Stimulated activated memory B cell treated with anti-CD40 and anti-IgM and Interleukin-4, amounts not matched to agents 10 μg/mL and 1 μg/mL and 100 μg/mL, for 72 hours (primary cell): ENCODE measurements at places on chromosomes 6 and 20.

GRCh38 chr6:122740091-122740490, 39.4 kb upstream of the FABP7 start:
- no peak for ATAC-seq

- ATAC-seq = no peak
Measured at GRCh38 chr20:56978475-56978874, 288.0 kb downstream of the BMP7 start.

DNA sequence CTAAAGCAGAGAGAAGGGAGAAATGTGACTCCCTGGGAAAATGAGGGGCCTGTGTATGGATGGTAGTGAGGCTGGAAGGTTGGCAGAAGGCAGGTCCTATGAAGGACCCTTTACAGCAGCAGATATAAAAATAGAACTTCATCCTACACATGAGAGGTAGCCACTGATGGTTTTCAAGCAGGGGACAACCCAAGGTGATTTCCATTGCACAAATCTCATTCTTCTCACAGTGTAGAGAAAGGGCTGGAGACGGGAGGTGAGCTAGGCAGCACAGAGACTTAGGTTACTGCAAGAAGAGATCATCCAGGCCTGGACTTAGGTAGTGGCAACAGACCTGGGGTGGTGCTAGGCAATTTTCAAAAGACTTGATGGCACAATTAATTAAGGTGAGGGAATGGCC, 30.7 kb downstream of the TRAM2 start:
- peak; percentile 76 for ATAC-seq

GRCh38 chr6:11705069-11705468, 73.5 kb downstream of the ADTRP start:
- ATAC-seq = no peak

DNA sequence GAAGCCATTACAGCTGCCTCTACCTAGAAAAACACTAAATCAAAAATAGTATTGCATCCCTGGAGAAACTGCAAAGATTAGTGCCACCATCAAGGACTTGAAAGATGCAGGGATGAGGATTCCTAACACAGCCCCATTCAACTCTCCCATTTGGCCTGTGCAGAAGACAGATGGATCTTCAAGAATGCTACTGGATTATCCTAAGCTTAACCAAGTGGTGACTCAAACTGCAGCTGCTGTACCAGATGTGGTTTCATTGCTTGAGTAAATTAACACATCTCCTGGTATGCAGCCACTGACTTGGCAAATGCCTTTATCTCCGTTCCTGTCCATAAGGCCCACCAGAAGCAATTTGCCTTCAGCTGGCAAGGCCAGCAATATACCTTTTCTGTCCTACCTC, 117.4 kb downstream of the TBC1D32 start:
- no peak for ATAC-seq

DNA sequence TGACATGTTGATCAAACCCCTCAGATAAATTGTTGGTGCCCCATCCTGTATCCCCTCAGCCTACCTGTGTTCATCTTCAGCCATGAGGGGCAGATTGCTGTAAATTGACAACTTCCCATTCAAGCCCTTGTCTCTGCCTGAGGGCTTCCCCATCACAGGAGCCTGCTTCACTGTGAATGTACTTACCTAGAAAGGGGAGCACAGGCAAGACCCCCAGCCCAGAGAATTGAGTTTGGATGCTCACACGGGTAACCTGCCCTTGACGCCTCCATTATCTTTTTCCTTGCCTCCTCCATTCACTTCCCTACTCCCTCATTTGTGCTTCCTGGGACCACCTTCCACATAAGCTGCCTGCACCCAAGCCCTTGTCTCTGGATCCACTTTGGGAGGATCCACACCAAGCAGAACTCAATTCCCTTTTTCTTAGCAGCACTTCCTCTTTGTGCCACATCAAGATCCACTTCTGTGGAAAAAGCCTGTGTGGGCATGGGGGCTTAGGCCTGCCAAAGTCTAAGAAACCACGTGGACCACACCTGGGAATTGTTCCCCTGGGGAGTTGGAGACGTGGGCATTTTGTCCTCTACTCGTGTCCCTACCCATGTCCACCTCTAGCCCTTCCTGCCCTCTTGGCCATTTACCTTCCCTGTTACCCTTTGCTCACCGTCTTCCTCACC, 103.4 kb upstream of the FOXA2 start:
- no peak for ATAC-seq

DNA sequence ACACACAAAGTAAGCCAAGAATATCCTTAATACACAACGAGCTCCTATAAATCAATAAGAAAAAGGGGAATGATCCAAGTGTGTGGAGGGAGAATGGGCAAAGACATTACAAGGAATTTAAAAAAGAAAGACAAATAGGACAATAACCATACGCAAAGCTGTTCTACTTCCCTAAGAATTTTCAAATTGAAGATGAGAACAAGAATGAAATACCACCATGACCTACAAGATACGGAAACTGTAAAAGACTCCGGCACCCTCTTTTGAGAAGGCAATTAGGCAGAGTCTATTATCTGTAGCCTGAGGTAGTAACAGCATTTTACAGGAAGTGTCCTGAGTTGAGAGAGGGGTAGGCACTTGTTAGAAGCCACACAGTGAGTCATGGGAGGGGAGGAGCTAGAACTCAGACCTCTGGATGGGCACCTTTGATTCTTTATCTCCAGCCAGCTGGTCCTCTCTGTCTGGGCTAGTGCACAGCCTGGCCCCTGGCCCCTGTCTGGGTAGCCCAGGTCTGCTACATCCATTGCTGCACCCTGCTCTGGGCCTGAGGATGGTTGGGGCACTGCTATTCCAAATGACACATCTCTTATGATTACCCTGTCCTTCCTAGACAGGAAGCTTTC, 15.3 kb downstream of the RSPO4 start:
- no peak for ATAC-seq

DNA sequence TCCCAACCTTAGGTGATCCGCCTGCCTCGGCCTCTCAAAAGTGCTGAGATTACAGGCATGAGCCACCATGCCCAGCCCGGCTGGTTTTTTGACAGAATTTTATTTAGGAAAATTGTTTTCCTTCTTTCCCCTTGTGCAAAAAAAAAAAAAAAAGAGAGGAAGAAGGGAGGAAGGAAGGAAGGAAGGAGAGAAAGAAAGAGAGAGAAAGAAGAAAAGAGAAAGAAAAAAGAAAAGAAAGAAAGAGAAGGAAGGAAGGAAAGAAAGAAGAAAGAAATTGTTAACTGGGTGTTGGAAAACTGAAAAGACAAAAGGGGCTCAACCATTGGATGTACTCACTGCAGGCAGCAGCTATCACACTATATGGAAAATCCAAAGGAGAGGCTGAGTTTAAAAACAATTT, 1.4 kb upstream of the RNF8 start:
- no peak for ATAC-seq

GRCh38 chr20:30488941-30489613, 768.4 kb upstream of the DEFB115 start:
- no peak for ATAC-seq

- ATAC-seq = no peak
Measured at GRCh38 chr6:2993755-2994317, 5.9 kb upstream of the NQO2 start.

- no peak for ATAC-seq
Measured at GRCh38 chr6:113433335-113433991, 423.7 kb upstream of the MARCKS start.

GRCh38 chr6:105871542-105871941, 214.6 kb upstream of the PRDM1 start:
- no peak for ATAC-seq

DNA sequence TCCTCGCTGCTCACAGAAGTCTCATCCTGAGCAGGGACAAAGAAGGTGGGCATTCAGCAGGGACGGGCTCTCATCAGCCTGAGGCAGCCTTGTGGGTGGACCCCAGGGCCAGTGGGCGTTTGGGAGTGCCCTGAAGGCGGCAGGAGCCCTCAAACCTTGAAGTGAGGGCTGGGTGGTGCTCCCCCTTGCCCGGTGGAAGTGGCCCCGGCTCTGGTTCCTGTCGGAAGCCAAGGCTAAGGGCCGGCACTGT, 110.5 kb downstream of the NOL4L start:
- no peak for ATAC-seq

DNA sequence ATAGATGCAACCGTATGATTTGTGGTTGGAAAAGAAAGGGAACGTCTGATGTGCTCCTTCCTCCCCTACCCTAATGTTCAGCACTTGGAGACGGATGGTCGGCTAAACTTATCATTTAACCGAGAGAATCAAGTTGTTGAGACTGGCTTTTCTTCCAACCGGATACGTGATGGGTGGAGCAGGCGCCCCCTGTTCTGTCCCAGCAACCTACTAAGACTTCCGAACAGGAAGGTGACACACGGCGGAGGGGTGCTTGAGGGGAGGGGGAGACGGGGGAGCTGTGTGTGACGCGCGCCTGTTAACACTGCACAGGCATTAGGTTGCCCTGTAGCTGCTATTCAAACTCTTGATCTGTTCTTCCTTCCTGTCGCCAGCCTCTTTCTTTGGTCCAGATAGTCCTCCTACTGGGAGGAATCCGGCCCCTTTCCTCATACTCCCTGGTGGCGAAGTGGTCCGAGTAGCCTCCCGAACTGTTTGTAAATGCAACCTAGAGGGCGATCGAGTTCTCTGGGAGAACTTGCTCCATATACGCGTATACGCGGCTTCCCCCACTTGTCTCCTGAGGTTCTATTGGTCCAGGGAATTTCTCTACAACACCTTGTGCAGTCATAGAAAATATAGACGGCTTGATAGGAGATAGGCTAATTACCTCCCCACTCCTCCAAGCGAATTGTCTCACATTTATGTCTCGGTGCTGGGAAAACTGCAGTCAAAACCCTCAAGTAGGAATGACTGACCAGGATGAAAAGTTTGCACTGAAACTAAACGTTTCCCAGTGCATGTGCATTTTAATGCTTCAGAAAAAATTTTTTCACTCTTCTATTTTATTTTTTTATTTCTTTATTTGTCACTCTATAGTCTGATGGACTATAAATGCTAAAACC, 126.0 kb upstream of the SLC2A12 start:
- no peak for ATAC-seq

DNA sequence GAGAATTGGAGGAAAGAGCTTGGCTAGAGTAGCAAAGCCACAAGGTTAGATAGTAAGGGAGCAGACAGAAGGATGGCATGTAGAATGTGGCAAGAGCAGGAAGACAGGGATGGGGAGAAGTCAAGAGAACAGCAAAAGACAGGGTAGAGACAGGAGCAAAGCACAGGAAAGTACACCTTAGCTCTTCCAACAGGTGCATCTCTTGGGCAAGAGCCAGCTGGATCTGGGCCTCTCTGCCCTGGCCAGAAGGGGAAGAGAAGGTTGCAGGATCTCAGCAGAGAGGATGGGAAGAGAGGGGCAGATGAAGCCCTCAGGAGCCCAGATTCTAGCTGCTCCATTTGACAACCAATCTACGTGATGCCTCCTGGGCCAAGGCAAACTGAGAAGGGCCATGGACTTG, 16.7 kb downstream of the SCUBE3 start:
- ATAC-seq = no peak

- no peak for ATAC-seq
Measured at GRCh38 chr6:10550764-10551163, 29.6 kb downstream of the GCNT2 start.

GRCh38 chr6:33851959-33852358, 48.2 kb upstream of the MLN start:
- ATAC-seq = no peak

- ATAC-seq = peak; percentile 81
Measured at GRCh38 chr20:45798935-45799642, 7.3 kb downstream of the DNTTIP1 start.

GRCh38 chr20:52812231-52812847, 159.8 kb upstream of the TSHZ2 start:
- ATAC-seq = peak; percentile 43

GRCh38 chr6:53426667-53427270, 78.0 kb upstream of the ELOVL5 start:
- ATAC-seq = peak; percentile 76

GRCh38 chr6:36350681-36351571, 14.2 kb upstream of the BNIP5 start:
- no peak for ATAC-seq

GRCh38 chr6:146295695-146296094, 247.9 kb upstream of the RAB32 start:
- no peak for ATAC-seq

GRCh38 chr6:110471726-110472365, 4.6 kb downstream of the SLC22A16 start:
- ATAC-seq = no peak

DNA sequence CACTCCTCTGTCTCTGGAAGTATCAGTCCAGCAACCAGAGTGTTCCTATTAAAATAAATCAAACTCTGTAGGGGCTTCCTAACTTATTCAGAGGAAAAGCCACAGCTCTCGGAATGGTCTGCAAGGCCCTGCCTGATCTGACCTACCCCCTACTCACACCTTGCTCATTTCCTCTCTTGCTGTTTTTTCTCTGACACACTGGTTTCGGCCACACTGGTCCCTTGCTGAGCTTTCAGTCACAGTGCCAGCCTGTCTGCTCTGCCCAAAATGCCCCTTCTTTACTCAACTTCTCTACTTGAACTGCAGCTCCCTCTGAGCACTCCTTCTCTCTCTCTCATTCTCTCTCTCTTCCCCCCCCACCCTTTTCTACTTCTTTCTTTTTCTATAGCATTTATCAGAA, 430.2 kb downstream of the UTRN start:
- ATAC-seq = peak; percentile 64

- ATAC-seq = no peak
Measured at GRCh38 chr6:42774201-42774600, 7.7 kb upstream of the BICRAL start.

GRCh38 chr20:10972219-10972860, 298.5 kb upstream of the JAG1 start:
- no peak for ATAC-seq

GRCh38 chr6:166489301-166490155, 97.0 kb downstream of the RAMACL start:
- ATAC-seq = no peak

DNA sequence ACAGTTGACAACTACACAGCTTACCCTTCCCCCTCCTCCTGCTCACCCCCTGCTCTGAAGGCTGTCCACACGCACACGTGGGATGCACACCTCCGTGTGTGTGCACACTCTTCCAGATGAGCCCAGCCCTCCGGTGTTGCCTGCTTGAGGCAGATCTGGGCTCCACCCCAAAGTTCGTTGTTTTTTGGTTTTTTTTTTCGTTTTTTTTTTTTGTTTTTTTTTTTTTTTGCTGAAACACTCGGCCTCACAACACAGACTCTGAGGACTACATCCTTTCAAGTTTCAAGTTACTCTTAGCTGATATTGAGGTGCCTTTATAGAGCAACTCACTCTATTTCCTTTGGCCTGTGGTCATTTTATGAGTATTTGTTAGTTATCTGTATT, 88.2 kb downstream of the RREB1 start:
- no peak for ATAC-seq
